ENCODE measurements at places on chromosomes 5 and 9.

DNA sequence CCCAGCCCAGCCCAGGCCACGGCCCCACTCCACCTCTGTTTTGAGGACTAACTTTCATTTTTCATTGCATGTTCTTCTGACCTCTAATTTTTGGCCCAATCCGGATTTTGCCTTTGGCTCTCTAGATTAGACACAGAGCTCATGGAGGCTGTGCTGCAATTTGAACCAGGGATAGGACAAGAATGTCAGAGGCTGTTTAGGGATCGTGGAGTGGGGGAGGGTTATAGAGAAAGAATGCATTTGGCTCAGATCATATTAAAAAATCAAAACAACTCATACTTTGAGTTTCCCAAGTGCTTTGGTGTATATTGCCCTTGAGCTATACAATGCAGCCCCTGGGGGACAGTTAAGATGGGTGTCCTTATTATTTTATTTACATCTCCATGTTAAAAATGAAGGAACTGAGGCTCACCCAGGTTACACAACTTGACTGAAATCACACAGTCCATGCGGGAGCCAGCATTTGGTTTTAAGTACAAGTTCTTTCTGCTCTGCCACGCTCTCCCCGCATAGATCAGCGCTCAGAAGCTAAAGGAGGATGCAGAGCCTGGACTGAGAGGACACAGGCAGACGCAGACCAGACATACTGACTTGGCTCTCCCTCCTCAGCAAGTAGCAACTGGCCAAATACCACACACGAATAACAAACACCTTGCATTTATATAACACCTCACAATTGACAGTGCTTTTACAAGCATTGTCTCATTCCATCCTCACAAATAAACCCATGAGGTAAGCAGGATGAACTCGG lies 126.4 kb upstream of the RAI14 start:
- DNase-seq = no peak

- DNase-seq = no peak
Observed at GRCh38 chr5:168833383-168833782, 254.2 kb upstream of the PANK3 start.

DNA sequence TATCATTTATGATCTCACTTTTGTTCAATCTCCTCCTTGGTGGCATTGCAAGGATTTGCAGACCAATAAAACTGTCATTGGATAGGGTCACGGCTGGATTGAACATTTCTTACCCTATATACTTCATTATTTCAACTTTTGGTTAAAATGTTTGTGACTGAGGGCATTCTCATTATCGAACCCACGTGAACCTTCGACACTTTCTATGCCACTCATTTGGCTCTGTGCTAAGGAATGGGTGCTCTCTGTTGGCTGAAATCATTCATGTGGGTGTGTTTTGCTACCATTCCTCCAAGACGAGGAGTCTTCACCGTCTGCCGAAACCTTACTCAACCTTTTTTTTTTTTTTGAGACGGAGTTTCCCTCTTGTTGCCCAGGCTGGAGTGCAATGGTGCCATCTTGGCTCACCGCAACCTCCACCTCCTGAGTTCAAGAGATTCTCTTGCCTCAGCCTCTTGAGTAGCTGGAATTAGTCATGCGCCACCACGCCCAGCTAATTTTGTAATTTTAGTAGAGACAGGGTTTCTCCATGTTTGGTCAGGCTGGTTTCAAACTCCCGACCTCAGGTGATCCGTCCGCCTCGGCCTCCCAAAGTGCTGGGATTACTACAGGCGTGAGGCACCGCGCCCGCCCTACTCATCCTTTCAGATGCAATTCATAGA lies 62.5 kb downstream of the CSNK1A1 start:
- DNase-seq = no peak

GRCh38 chr9:4499917-4500316 lies 9.6 kb downstream of the SLC1A1 start:
- DNase-seq = no peak

DNA sequence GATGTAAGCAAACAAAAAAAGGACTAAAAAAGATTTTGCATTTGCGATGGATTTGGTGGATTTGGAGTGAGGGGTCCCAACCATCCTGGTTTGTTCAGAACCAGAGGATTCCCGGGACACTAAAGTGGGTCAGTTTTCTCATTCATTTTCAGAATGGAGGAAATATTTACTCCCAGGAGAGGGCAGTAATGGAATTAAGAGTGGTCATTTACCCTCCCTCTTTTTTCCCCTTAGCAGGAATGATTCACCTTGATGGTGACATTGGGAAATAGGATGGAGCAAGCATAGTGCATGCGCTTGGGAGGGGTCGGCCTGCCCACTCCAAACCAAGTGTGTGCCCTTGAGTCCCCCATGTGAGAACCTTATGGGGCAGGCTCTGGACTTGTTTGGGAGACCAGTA lies 164.2 kb upstream of the PUM3 start:
- no peak for DNase-seq

DNA sequence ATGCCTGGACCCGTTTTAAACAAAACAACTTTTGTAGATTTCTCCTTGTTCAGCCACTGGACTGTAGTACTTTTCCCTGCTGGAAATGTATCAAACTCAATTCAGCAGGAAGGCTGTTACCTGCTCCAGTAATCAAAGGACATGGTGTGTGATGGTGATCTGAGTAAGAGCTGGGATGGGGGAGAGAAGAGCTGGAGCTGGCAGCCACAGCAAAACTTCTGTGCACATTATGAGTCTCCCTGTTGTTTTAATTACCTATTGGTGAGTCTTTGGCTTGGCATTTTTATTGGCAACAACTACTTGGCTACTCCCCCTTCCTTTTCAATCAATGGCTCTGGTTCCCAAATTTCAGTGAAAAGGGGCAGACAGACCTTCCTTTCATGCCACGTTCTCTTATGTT lies 9.7 kb downstream of the NREP start:
- no peak for DNase-seq

DNA sequence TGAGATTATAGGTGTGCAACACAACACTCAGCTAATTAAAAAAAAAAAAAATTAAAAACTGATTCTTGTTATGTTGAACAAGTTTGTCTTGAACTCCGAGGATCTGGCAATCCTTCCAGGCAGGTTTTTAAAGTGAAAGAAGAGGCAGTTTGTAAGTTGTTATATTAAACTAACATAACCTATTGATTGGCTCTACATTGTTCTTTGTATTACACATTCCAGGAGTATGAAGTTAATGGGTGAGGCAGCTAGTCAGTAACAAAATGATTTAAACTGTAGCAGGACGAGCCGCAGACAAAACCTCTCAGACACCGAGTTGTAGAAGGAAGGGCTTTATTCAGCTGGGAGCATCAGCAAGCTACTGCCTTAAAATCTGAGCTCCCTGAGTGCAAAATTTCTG lies 1953.9 kb upstream of the CDH6 start:
- DNase-seq = no peak

DNA sequence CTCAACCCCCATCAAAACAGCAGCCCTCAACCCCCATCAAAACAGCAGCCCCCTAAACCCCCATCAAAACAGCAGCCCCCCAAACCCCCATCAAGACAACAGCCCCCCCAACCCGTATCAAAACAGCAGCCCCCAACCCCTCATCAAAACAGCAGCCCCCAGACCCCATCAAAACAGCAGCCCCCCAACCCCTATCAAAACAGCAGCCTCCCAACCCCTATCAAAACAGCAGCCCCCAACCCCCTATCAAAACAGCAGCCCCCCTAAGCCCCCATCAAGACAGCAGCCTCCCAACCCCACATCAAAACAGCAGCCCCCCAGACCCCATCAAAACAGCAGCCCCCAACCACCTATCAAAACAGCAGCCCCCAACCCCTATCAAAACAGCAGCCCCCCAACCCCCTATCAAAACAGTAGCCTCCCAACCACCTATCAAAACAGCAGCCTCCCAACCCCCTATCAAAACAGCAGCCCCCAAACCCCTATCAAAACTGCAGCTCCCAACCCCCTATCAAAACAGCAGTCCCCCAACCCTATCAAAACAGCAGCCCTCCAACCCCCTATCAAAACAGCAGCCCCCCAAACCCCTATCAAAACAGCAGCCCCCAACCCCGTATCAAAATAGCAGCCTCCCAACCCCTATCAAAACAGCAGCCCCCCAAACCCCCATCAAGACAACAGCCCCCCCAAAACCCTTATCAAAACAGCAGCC lies 1.2 kb downstream of the TPPP start:
- DNase-seq = no peak

GRCh38 chr9:32360983-32361673 lies 23.3 kb upstream of the ACO1 start:
- DNase-seq = no peak

DNA sequence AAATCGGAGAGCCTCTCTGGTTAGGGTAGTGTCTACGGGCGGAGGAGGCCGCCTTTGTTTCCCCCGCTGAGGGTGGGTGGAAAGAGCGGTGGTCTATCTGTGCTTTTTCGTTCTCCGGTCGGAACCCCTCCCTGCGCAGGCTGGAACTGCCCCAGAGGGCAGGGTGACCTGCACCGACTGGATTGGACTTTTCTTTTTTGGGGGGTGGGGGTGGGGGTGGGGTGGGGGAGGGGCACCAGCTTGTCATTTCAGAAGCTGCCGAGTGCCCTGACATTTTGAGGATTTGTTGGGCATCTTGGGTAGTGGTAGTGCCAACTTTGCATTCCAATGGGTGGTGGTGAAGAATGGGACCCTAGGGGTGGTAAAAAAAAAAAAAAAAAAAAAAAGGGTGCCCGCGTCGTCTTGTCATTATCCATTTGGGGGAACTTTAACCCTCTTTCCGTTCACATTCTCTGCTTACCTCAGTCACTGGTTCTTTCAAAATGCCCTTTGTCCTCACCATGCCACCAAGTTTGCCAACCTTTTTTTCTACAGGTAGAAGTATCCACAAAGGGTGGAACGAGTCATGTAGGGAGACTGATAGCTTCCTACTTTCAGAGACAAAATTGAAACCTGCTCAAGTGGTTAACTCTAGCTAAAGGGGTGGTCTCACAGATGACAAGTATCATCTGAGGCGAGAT lies 1.3 kb downstream of the UBE2R2 start:
- DNase-seq = no peak

- DNase-seq = no peak
Observed at GRCh38 chr5:122741681-122742080, 33.2 kb upstream of the SNX2 start.

DNA sequence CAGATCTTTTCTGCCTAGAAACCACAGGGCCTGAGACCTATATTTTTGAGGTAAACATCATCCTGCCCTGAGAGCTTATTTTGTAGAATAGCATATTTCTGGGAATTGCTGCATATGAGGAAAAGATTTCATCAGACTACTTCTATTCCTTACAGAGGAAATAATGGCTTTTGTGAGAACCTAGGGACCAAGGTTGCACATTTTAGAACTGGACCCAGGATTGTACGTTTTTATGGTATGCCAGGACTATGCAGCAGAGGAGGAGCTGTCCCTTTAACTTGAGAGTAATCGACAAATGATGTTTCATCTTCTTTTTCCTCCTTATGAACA lies 2.2 kb upstream of the ALDH1A1 start:
- no peak for DNase-seq

- DNase-seq = no peak
Observed at GRCh38 chr9:126939821-126940221, 25.2 kb downstream of the RALGPS1 start.

GRCh38 chr9:135950135-135950682 lies 11.0 kb downstream of the UBAC1 start:
- no peak for DNase-seq

- no peak for DNase-seq
Observed at GRCh38 chr9:17315341-17315740, 180.5 kb downstream of the CNTLN start.

DNA sequence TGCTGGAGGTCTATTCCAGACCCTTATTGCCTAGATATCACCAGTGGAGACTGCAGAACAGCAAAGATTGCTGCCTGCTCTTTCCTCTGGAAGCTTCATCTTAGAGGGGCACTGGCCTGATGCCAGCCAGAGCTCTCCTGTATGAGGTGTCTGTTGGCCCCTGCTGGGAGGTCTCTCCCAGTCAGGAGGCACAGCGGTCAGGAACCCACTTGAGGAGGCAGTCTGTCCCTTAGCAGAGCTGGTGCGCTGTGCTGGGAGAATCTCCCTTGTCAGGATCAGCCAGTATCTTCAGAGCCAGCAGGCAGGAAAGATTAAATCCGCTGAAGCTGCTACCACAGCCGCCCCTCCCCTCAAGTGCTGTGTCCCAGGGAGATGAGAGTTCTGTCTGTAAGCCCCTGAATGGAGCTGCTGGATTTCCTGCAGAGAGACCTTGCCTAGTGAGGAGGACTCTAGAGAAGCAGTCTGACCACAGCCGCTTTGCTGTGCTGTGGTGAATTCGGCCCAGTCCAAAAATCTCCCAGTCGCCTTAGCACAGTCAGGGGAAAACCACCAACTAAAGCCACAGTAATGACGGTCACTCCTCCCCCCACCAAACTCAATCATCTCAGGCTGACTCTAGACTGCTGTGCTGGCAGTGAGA lies 124.1 kb downstream of the JAKMIP2 start:
- DNase-seq = no peak
